Uterus (tissue), 4 donors: ENCODE measurements at places on chromosomes 12 and 14.

DNA sequence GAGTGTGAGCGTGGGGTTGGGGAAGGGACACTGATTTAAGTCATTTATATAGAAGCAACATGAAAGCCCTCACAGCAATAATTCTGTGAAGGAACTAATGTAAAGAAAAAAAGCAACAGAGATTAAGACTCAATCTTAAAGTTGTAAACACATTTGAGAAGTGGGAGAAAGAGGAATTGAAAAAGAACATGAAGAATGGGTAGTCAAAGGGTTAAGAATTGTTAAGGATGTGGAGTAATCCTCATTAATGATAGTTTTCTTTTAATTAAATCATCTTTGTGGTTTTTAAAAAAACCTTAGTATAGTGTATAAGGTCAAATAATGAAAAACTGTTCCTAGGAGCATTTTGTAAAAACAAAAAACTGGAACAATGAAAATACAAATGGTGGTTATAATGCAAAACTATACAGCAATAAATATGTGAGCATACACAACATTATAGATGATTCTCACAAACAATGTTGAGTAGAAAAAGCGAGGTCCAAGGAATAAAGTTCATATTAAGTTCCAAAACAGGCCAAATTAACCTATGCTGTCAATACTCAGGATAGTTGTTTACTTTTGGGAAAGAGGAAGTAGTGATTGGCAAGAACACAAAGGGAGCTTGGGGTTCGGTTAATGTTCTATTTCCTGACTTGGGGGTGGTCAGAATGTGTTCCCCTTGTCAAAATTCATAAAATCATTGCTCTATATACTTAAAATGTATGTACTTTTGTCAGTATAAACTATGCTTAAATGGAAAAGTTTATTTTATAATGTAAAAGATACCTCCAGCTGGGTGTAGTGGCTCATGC, 120.4 kb upstream of the ATF7IP start:
- H3K27me3 ChIP-seq = no peaks in the 10 kb centered on the region
- no peak overlapping the region for H3K4me3 ChIP-seq
- DNase-seq = no peak
- no peak overlapping the region for H3K27ac ChIP-seq
- no peaks in the 10 kb centered on the region for H3K36me3 ChIP-seq

DNA sequence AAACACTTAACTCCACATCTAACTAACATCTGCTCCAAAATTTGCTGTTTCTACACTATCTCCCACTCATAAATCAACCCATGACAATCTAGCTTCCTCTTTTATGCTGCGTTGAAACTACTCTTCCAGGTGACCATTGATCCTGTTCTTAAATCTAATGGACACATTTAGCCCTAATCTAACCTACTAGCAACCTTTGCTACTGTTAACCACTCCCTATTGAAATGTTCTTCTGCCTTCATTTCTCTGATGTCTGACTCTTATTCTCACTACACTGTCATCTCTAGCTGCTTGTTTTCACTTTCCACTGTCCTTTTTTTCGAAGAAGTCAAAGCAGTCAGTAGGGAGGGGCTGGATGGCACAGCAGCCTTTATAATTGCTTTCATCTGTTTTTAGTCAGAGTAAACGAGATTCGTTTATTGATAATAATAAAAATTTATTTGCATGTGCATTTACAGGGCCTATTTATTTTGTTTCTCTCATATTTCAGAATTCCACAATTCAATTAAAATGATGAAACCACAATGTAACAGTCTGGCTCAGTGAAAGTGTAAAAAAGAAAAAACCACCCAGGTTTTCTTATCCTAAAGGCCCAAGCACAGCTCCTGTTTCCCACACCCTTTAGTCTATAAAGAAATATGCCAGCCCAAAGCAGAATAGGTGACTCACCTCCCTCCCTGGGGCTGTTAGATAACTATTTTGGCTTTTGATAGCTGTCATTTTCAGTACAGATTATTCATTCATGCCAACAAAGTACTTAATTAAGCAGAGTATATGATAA, 44.9 kb downstream of the ATP2B1 start:
- no peak overlapping the region for H3K4me3 ChIP-seq
- no peaks in the 10 kb centered on the region for H3K4me1 ChIP-seq
- H3K27me3 ChIP-seq = no peaks in the 10 kb centered on the region
- no peaks in the 10 kb centered on the region for H3K36me3 ChIP-seq
- no peak for DNase-seq

DNA sequence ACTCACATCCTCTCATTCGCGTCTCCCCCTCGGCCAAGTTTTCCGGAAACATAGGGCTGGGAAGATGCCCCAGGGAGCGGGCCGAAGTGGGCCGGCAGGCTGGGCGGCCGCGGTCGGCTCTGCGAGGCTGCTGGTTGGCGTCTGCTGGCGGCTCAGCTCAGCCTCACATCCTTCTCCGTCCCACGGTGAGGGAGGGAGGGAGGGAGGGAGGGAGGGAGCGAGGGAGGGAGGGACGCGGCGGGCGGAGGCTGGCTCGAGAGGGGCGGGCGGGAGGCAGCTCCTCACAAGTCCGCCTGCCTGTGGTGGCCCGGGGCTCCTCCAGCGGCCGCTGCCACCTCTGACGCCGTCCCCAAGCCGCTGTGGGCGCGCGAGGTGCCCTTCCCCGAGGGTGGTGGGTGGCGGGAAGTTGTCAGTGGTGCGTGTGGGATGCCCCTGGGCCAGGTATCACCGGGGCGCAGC, 93.8 kb downstream of the RFLNA start:
- H3K4me3 ChIP-seq = peak overlapping the region; percentile 42
- H3K4me1 ChIP-seq = peaks cover 47% of the 10 kb centered on the region
- peak overlapping the region; percentile 90 for H3K27ac ChIP-seq
- H3K36me3 ChIP-seq = no peaks in the 10 kb centered on the region

DNA sequence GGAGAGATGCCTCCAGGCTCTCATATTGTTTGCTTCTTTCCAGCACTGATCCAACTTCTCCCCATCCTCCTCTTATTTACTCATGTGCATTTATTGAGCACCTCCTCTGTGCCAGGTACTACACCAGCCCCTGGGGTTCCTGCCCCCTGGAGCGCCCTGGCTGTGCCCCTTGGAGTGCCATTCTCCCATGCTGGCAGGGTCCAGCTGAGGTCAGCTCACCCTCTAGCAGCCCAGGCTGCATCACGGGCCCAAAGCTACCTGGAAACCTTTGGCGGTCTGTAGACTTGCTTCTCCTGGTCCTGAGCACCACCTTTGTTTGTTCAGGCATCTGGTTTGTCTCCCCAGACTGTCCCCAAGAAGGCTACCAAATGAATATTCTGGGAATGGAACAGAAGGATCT, 67.0 kb downstream of the ADCK1 start:
- DNase-seq = no peak
- H3K4me3 ChIP-seq = no peak overlapping the region
- H3K4me1 ChIP-seq = no peaks in the 10 kb centered on the region
- no peak overlapping the region for H3K27ac ChIP-seq
- no peaks in the 10 kb centered on the region for H3K36me3 ChIP-seq
- no peaks in the 10 kb centered on the region for H3K27me3 ChIP-seq
